ENCODE measurements at places on chromosomes 13 and 19.

GRCh38 chr13:113186061-113186900, 22.2 kb downstream of the PCID2 start:
- no peak for DNase-seq

DNA sequence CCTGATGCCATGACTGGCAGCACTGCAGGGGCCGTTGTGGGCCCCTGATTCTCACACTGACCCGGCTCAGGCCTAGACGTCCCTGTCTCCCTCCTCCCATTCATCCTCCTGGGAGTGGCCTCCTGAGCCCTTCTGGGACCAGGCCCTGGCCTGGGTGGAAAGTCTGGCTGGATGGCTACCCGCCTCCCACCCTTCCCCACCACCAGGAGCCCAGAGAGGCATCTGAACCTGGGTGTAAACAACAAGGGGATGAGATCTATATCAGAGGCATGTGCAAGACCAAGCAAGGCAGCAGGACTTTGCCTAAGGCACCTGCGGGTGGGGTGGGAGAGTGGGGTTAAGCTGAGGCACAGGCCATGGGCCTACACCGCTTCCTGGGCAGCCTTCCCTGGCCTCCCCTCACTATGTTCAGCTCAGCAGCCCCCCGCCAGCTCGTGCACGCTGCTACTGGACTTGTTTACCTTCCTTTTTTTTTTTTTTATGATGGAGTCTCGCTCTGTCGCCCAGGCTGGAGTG, 22.0 kb upstream of the ASPDH start:
- DNase-seq, result no peak

- no peak for DNase-seq
These were observed 85.2 kb downstream of the EDNRB start for GRCh38 chr13:77833331-77833863.

- DNase-seq, result no peak
These were observed 9.8 kb downstream of the PNPLA6 start for GRCh38 chr19:7545300-7545699.

GRCh38 chr19:49423985-49424303, 703 bp upstream of the PTH2 start:
- no peak for DNase-seq

DNA sequence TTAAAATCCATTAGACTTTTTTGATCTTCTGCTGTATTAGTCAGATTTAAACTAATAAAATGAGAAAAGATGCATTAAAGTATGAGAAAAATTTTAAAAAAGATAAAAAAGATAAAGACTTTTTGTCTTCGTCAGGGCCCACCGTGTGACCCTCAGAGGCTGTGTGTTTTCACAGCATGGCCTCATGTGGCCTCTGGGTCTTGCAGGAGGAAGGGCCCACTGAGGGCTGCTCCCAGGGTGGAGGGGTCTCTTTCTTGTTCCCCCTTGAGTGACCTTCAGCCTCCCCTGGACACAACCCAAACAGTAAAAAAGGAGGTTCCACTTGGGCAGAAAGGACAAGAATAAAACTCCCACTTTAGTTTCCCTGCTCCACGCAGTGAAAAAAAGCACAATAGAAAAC, 57.1 kb upstream of the RANBP3 start:
- no peak for DNase-seq

- DNase-seq, result no peak
These were observed 183.7 kb upstream of the SPRY2 start for GRCh38 chr13:80524447-80525215.

DNA sequence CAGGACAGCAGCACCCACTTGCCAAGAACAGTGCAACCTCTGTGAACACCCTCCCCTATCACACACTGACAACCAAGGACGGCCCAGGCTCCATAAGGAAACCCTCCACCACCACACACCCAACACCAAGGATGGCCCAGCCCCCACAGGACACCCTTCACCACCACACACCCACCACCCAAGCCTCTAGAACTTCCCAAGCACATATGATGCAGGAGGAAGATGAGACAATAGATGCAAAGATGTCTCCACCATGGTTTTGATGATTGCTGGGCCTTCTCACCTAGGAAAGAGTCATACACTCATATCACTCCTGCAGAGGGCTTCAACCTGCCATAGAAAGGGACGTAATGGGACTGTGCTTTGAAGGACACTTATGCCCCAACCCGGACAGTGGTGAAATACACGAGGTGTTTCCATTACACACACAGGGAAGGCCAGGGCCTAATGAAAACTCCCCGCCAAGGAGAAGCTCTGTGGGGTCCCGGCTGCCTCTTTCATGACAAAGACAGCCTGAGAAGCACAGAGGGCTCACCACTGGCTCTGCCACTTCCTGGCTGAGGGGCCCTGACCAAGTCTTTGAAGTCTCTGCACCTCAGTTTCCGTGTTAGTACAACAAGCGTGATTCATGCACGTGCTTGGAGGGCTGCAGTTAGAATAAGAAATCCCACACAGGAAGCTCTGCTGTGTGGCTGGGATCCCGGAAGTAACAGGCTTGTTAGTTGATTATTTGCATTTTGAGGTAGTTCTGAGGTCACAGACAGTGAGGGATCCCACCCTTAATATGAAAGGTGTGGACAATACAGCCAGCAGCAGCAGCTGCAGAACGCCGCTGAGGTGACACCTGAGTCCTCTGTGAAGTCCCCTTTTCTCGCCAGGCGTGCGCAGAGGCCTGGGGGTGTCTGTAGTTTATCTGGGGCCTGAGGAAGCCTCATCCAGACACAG, 61.9 kb upstream of the ATP12A start:
- DNase-seq, result no peak

DNA sequence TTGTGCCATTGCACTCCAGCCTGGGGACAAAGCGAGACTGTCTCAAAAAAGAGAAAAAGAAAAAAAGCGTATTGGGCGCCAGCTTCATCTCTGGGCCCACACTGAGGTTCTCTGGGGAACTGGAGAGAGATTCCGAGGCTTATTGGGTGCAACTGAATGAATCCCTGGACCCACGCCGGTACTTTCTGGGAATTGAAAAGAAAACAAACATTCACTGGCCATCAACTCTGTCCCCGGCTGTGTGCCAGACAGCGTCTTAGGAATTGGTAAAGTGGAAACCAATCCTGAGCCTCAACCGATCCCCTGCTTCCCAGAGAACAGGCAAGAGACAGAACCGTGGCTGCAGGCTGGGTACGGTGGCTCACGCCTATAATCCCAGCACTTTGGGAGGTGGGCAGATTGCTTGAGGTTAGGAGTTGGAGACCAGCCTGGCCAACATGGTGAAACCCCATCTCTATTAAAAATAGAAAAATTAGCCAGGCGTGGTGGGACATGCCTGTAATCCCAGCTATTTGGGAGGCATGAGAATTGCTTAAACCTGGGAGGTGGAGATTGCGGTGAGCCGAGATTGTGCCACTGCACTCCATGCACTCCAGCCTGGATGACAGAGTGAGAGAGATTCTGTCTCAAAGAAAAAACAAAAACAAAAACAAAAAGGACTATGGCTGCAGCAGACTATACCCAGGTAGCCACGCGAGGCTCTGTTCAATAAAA, 8.6 kb downstream of the ANO8 start:
- DNase-seq, result no peak

DNA sequence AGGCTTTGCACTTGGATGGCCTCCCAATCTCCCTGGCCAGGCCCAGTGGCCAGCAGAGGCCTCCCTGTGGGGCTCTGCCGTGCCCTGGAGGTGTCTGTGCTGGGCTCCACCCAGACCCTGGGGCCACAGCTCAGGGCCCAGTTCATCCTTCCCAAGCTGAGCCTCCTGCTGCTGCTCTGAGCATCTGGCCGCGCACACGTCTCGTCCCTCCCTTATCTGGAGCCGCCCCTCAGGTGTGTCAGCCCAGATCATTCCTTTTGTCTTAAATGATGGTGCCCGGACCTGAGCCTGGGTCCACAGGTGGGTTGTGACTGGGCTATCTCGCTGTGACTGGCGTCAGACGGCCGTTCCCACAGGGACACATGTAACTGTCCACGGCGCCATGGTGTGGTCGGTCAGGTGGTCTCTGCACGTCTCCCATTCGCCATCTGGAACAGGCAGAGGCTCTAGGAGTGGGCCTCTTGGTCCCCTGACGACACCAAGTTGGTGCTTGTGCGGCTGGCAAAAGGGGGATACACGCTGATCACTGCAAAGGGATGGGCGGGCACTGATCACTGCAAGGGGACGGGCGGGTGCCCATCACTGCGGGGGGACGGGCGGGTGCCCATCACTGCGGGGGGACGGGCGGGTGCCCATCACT, 14.3 kb upstream of the ZNF554 start:
- no peak for DNase-seq

- DNase-seq, result no peak
These were observed at the start of gene SPIB for GRCh38 chr19:50418176-50419021. Gene SPIB, plus strand, starts transcription at chr19:50418938. Its CDS starts 25 bp downstream, at chr19:50418963.

- DNase-seq, result no peak
These were observed 322.3 kb downstream of the DLEU7 start for GRCh38 chr13:50521006-50521830.

DNA sequence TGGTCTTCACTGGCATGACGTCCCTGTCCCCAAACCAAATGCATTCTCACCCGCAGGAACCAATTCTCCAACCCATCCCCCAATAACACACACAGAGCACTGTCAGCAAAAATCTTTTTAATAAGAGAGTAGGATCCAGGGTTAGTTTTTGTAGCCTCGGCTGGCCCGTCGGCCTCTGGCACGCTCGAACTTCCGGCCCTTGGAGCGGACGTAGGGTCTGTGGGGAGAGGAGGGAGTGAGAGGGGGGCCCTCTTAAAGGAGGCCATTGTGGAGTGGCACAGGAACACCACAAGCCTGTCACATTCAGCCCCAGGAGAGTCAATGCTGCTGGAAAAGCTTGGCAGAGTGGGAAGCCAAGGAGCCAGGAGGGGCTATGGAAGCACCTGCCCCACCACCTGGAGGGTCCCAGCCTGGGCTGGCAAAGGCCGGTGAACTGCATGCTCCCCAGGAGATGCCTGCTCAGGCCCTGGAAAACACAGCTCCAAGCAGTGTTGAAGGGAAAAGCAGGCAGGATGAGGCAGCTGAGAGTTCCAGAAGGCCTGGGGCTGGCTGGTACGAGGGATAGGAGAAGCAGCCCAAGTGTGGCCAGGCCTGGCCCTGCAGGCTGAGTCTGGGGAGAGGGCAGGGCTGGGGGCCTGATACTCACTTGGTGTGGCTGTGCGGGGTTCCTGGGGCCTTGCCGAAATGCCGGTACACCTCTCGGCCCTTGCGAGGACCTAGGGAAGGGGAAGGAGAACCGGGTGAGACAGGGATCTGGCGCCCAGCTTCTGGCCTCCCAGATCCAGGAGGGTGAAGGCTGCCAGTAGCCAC, 560 bp upstream of the FAM83E start:
- no peak for DNase-seq

DNA sequence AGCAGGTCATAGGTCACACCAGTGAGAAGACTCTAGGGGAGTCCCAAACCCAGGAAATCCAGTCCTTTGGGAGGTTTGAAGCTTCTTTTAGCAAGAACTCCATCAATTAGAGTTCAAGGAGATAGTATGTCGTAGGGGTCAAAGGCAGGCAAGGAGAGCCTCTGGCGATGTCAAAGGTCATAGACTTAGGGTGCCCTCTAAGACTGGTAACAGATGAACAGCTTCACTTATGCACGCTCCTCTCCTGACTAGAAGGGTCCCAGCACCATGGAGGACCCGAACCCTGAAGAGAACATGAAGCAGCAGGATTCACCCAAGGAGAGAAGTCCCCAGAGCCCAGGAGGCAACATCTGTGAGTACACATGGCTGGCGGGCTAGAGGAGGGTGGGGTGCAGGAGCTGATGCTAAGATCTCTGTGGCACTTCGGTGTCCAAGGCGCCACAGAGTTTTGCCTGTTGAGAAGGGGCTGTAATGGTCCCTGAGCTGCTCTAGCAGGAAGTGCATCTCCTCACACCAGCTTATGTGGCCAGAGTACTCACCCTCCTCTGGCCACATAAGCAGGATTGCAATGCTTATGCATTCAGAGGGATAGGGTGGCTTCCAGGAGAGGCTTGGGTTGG, 557 bp downstream of the ZNF576 start:
- DNase-seq, result no peak

All from GM04504 (cell line).